Smooth muscle cell of the brain vasculature (primary cell): ENCODE measurements at places on chromosomes 1 and 21.

DNA sequence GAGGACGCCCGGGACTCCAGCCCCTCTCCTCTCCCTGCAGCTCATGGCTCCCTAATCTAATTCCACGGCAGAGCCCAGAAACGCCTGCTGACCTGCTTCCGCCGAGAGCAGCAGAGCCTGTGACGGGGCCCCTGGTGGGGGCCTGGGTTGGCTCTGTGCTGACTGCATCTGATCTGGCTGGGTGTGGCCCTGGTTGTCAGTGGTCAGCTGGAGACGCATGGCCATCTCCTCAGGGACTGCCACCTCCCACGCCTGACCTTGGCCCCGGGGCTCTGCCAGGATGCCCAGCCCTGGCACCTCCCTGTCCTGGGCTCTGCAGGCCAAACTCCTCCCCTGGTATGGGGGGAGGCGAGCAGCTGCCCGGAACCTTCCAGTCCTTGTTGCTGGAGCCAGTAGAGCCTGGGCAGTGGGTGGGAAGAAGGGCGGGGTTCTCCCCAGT is 1.1 kb upstream of the PLCH2 start:
- no peak for DNase-seq

DNA sequence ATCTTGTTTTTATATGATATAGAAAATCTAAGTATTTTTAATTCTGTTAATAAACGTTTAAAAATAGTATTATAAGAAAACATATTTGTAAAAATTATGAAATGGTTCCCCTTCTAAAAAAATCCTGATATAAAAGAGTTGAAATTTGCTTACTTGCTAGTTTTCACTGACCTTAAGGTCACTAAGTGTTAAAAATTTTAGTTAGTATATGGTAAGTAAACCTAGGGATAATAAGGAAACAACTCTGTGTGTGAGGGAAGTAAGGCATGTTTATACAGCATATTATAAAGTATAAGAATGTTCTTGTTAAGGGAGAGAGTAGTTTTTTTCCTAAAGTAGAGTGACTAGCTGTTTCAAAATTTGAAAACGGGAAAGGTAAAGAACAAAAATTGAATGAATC is 130.9 kb upstream of the LYPLAL1 start:
- DNase-seq: no peak

DNA sequence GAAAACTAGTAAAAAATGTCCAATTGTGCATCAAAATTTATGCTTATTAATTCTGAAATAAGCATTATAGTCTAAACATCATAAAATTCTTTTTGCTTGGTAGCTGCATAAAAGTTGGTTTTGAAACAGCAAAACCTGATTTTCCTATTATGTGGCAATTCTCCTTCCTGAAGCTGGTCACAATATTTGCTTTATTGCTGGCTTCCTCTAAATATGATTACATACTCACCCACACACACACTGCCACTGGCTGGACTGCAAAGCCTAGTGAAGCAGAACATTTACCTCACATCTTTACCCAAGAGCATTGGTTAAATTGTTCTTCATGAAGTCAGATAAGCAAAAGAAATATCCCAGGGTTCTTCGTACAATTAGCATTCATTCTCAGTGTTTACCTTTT is 103.0 kb downstream of the NR5A2 start:
- no peak for DNase-seq

DNA sequence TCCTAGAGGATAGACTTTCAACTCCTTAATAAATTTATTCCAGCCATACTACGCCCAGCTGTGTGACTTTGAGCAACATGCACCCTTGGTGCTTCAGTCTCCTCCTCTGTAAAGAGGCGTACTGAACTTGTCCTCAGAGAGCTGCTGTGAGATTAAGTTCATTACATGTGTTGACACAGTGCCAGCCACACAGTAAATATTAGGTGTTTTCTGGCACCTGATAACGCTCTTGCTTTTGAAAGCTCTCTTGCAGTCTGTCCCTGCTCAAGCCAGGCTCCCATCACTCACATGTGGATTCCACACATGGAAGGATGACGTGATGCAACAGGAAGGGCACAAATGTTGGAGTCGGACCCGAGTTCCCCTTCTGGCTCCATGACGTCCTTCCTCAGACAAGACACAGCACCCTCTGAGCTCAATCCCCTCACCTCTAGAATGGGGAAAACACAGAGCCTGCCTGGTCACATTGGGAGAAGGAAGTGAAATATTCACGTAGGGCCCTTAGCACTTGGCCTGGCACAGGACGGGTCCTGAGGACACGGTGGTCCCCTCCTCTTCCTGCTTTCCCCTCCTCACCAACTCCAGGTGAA is 7.7 kb downstream of the IFNLR1 start:
- DNase-seq: no peak

DNA sequence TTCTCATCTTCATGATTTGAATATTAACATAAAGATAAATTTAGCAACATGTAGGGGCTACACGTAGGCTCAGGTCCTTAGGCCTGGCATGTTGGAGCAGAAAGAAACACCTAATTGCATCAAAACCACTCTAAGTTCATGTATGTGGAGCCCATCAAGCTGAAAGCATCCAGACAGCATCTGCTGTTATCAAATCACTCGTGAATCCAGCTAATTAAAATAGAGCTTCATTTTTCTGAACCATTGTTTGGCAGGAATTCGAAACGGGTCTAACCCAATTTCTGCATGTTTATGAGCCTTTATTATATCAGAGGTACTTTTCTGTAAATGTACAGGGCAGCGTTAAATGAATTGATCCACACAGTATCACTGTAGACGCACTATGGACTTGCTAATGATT is 45.7 kb downstream of the PEX14 start:
- DNase-seq: no peak

GRCh38 chr1:19469004-19469403 is 16.3 kb downstream of the CAPZB start:
- DNase-seq: no peak

GRCh38 chr1:228987286-228987685 is 252.0 kb downstream of the RHOU start:
- DNase-seq: no peak

DNA sequence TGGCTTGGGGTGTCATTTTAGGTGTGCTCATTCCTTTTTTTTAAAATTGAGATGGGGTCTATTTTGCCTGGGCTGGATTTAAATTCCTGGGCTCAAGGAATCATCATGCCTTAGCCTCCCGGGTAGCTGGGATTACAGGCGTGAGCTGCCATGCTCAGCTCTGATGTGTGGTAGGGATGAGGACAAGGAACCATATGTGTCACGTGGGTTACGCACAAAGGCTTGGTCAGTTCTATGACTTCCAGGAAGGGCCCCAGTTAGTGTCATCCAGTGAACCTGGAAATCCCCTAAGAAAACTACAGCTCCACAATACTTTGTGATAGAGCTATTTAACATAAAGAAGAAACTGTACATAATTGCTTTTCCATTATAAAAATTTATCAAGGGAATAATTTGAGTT is 6.7 kb upstream of the METTL25B start:
- DNase-seq: no peak

DNA sequence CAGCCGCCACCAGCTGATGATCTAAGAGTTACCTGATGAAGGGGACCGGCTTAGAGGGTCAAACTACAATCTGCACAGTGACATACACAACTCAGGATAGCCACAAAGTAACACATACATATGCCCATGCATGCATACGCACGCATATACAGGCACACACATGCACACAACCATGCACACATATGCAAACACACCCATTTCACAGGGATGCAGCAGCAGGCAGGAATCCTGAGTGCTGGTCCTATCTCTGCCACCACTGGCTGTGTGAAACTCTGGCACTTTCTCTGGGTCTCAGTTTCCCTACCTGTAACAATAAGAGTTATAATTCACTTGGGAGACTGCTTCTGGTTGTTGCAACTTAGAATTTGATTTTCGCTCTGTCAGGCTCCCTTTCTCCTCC is 520.2 kb downstream of the PTPRU start:
- DNase-seq: no peak
